ENCODE measurements at places on chromosomes 7 and 10.

GRCh38 chr7:24778543-24779282 lies 21.4 kb upstream of the GSDME start:
- DNase-seq = no peak

DNA sequence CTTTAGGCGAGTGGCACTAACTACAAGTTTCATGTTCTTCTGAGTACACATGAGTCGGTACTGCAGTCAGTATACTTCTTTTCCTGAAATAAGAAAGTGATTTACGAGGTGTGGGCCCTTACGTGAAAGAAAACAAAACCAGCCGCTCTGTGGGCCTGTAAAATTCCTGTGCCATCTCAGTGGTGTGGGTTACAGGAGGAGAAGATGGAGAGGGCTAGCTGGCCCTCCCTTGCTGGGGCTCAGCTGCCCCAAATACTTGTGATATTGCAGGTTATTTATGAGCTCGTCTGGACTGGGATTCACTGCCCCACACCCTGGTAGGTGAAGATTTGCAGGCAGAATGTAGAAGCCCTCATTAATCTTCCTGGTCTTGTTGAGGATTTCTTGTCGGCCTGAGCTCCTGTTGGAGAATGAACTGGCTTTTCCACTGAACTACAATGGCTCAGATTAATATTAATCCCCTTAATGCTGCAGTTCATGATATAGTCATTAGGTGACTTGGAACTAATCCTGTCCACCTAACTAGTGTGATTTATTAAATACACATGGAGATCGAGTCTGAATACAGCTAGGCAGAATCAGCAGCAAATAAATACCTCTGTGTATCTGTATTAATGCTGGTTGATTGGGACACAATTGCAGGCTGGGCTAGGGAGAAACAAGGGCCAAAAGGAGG lies 68.0 kb downstream of the GBF1 start:
- DNase-seq = no peak

- no peak for DNase-seq
These were observed 3.0 kb downstream of the ZCCHC24 start for GRCh38 chr10:79442171-79443040.

DNA sequence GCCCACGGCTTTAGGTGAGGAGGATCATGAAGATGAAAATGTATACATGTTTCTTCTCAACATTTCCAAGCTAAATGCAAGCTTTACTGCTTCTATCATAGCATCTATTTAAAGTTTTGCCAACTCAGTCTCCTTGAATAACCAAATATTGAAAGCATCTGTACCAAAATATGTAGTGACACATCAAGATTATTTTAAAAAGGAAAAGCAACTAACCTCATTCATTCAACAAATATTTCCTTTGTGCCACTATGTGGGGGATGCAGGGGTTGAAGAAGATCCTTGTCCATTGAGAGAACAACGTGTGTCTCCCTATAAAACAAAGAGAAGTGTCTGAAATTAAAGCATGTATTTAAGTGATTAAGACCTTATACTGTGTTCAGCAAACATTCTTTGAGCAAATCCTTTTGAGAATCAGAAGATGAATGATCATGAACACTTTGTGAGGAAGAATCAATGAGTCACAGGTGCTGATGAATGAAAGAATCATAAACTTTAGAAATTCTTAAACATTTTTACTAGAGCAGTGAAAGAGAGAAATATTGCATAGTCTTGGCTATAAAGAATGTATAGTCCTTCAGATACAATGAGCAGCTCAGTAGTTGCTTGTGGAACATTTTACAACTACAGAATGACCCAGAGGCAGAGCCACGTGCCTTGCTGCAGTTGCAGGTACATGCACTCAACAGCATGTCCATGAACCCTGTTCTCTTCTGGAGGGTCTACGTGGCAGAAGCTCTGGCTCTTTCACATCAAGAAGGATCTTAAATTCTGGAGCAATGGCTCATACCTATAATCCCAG lies 13.9 kb downstream of the TAS2R60 start:
- no peak for DNase-seq

DNA sequence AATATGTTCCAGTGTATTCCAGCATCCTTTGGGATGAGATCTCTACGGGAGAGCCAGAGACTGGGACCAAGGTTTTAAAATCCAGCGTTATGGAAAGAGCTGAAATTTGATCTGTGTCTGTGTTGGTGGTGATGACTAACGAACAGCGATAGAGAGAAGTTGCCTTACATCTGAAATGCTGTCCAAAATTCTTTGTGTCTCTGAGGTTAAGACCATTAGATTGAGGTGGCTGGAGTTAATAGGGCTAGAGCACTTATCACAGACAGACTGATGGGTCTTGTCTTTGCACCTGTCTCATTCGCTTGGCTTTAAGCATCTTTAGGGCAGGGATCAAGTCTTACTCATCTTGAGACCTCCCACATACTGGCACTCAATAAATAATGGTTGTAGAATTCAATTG lies 41.0 kb upstream of the RAPGEF5 start:
- DNase-seq = no peak

DNA sequence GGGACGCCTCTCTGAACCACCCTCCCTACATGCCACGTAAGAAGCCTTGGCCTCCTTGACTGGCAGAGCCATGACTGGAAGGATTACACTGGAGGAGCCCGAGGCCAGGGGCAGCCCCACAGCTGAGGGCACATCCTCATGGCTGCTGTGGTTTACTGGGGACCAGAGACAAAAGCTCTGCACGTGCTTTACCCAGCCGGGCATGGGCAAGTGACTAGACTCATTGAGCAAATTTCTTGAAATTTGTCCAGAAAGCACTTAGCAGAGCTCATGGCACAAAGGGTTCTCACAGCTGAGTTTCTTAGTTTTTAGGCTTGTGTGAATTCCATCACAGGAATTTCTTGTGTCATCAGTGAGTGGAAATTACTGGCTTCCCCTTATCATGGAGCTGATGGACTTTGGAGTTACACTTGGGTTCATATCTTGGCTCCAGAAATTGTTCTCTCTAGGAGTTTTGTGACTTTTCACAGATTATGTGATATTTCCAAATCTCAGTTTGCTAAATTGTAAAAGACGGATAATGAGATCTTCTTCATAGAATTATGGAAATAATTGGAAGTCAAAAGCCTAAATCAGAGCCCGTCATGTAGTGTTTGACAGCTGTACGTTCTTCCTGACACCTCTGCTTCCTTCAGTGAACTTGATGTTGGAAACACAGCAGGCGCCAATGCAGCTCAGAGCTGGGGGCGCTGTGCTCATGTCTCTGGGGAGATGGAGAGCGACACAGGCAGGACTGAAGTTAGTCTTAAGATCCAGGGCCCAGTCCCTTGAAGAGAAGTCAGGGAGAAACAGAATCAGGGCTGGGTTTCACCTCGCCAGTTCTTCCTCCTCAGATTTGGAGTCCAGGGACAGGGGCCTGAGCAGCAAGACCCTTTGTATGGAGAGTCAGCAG lies 47.7 kb upstream of the MGAM2 start:
- no peak for DNase-seq

GRCh38 chr7:141436139-141436538 lies 115.1 kb upstream of the AGK start:
- DNase-seq = no peak

GRCh38 chr7:137846827-137847567 lies at the start of gene DGKI:
DGKI (minus strand) TSS chr7:137846974.
- DNase-seq = no peak

DNA sequence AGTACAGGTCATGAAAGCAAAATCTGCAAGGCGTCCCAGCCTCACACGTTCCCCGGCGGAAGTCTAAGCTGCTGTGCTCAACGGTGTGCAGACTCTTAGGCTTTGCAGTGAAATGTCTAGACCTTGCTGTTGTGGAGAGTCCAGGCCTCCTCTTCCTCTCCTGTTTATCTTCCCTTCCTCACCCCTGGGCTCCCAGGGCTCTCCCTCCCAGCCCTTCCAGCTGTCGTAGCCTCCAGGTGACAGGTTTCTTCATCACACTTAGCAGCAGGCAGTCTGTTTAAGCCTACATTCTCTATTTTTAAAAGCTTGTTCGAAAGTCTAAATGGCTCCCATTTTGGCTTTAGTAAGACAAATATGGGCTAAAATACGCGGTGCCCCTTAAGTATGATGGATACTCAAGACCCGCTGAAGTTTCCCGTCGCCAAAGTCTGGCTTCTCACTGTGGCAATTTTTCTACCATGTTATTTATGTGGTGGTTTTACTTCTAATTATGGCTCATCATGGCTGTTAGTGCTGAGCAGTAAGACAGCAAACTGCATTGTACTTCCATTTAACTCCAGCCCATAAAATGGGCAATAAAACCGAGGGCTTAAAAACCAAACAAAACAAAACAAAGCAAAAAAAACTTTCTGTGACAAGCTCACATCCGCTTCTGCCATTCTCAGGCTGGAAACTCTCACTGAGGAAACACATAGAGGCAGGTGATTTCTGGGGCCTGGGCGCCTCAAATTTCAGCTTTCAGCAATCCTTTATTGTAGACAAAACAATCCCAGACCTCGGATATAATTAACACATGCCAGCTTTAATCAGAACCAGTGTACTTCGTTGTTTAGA lies 243.2 kb downstream of the SNX10 start:
- DNase-seq = peak; percentile 81

DNA sequence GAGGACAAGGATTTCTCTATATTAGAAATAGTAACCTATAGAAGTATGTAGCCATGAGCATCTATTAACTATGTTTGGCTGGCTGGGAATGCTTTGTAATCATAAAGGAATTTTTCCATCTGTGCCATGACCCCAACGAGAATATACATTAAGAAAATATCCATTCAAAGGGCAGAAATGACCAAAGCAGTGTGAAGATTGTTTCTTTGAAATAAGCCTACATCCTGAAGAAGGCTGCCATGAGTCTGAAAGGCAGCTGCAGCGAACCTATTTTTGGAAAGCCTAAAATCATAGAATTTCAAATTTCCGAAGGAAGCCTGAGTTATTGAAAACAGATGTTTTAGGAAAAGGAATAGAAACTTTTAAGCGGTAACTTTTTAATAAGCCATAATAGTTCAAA lies 244.2 kb upstream of the FOXK1 start:
- DNase-seq = no peak

DNA sequence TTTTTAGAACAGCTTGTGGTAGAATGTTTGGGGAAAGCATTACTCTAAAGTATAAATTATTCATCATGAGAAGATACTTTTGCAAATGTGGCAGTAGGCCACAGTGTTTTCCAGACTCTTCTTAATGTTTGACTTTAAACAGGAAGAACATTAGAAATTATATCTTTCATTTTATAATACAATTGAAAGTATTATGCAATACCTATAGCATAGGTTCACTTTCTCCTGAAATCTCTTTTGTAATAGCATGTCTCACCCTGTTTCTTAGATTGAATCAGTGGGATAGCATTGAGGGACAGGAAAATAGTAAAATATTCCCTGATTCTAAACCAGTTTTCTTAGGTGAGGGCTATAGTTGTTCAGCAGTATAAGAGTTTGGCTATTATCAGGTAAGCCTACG lies 23.1 kb downstream of the ANKIB1 start:
- no peak for DNase-seq

DNA sequence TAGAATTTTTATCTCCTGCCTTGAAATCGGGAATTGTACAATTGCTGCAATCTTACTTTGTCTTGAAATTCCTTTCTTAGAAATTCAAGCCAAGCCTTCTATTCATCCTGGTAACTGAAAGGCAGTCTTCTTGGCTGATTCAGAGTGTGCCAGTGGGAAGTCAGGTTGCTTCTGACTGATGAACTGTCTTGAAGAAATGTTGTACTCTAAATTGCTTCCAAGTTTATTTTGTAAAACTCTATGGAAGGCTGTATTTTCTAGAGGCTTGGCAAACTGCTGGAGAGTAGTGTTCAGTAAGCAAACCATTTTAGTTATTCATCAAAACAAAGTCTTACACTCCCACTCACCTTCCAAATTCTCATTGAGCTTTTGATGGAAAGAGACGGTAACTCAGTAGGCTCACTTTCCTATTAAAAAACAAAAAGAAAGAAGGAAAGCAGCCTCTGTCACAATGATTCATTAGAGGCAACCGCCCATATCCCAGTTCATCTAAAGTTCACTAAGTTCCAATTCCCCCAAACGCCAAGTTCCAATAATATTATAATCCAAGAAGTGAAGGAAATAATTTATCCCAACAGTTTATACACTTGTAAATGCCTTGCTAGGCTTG lies 187.9 kb upstream of the MALRD1 start:
- no peak for DNase-seq

- no peak for DNase-seq
These were observed 11.2 kb downstream of the CASP2 start for GRCh38 chr7:143299346-143299745.

DNA sequence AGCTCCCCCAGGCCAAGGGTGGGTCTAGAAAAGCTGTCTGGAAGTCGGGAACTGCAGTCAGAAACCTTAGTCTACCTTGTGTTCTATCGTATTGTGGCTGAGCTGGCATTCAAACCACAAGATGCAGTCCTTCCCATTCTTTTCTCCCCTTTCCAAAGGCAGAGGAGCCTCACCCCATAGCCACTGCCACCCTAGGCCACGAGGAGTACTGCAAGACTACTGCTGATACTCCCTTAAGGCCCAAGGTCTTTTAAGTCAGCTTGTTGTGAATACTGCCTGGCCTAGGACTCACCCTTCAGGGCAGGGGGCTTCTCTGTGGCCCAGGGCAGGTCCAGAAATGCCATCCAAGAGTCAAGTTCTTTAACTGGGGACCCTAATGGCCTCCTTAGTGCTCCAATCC lies 214.5 kb upstream of the CNTNAP2 start:
- DNase-seq = no peak

DNA sequence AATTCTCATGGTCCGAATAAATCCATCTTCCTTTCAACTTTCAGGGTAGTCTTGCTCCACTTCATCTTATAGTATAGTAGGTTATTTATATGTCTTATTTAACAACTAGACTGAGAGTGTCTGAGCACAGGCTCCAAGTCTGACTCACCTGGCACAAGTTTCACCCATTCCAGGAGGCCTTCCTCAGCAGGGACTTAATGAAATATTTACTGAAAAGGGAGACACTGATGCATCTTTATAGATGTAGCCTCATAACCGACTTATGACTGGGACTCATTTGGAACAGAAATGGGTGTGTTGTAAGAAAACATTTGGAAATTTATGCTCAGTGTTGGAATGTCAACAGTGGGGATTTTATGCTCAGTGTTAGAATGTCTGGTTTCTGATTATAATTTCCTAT lies 59.9 kb downstream of the CH25H start:
- no peak for DNase-seq

DNA sequence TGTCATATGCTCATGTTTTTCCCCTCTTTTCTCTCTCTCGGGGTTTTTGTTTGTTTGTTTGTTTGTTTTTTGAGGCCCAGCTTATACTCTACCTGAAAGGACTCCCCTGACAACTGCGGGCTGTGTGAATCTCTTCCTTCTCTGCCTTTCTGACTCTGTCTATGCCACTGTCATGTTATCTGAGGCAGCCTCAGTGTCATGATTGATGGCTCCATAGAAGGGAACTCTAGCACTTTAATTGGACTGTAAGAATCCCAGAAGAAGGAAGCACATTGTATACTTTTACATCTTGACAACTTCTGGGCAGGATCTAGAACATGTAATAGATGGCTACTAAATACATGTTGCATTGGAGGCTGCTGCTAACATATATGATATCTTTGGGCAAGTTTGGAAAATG lies 25.4 kb downstream of the AKR1B15 start:
- DNase-seq = no peak
